ENCODE measurements at places on chromosomes 13 and 19.

DNA sequence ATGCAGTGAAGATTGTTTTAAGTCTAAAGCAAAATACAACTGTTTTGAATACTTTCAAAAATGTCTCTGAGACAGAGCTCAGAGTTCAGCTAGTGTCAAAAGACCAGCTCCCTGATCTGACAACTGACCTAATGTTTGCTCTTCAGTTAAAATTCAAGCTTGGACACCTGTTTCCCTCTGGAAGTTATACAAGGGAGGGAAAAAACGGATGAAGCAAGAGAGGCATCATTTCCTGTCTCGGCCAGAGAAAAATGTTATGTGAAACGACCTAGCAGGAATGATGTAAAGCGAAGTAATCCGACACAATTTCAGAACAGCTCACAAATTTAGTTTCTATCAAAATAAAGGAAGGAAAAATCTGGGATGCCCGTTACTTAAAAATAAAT, 59.4 kb downstream of the ZAR1L start:
- no peak for DNase-seq

- DNase-seq: no peak
Observed at GRCh38 chr19:42471554-42472249, 29.0 kb upstream of the CXCL17 start.

- DNase-seq: no peak
Observed at GRCh38 chr13:40457929-40458719, 208.3 kb downstream of the FOXO1 start.

DNA sequence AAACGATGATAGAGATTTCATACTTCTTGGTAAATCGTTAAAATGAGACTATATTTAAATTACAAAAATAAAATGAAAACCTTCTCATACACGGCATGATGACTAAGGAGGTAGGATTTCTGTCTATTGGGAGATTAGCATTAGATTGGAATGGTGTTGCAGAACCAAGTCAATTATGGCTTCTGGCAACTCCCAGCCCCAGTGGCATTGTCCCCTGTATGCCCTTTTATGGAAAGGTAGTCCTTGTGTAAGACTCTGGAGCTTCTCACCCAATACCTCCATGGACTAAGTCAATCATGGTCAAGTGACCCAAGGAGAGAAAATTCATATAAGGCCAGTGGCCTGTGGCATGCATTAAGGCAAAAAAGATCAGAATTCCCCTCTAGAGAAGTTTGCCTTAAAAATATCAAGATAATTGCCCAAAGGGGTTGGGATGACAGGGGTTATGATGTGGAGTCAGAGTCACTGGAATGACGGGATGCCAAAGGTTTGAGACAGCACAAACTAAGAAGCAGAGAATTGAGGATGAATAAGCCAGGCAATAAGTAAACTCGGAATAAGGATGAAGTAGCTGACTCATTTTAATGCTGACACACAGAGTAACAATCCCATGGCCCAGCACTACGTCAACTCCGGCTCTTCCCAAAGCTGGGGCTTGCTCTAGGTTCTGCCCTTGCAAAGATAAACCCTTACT, 57.8 kb upstream of the POSTN start:
- no peak for DNase-seq

DNA sequence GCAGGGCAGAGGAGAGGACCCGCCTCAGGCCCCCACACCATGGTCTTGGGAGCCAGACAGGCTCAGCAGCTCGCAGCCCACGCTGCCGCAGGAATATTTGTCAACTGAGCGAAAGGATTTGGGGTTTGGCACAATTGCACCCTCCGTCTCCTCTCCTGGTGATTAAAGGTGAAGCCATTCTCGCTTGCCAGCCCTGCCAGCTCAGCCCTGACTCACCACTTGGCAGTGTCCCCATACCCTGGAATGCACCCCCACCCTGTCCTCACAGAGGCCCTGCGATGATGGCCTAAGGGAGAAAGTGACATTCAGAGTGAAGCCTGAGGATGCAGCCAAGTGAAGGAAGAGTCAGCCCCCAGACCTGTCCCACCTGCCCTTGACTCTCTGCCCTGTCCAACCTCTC, 18.8 kb downstream of the CYTH2 start:
- DNase-seq: no peak

GRCh38 chr19:3575260-3575741, 2.6 kb downstream of the HMG20B start:
- DNase-seq: peak; percentile 49

- peak; percentile 67 for DNase-seq
Observed at GRCh38 chr13:24746618-24747247, 17.2 kb upstream of the RNF17 start.

DNA sequence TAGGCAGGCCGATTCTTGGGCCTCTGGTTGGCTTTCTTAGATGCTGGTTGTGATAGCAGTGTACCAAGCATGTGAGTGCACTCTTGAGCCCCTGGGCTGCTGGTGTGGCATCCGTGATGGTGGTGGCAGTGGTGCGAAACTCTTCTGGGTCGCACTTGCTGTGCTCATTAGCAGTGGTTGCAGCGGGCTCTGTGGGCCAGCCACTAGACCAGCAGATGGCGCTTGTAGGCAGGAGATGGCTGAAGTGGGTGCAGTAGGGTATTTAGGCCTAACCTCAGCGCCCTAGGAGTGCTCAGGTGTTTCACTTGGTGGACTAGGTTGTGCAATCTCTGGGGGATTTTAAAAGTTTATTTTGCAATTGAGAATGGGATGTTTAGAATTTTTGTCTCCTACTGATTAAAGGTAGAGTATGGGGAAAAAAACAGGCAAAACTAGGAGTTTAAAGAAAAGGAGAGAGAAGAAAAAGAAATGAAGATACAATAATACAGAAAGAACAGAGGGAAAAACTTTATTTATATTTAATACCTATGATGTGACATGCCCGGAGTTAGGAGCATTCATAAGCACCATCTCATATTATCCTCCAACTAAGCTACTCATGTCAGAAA, 4.3 kb upstream of the ZNF17 start:
- DNase-seq: peak; percentile 81

DNA sequence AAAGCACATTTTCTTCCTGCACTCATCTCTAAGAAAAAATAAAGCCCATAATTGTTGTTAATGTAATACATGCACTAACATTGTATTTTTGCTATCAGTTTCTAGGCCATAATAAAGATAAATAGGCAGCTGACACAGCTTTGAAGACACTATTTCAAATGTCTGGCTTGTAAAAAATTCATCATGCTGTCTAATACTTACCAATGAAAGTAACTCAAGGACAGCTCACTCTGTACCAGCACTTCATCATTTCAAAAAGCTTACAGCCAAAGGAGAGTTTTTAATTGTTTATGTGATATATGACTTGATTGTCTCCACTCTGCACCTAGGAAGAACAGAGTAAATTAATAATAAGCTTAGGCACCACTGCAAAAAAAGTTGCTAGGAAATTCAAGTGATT, 1423.3 kb upstream of the PCDH20 start:
- no peak for DNase-seq

- DNase-seq: no peak
Observed at GRCh38 chr19:1863328-1863637, at the start of gene KLF16. Gene KLF16 (minus strand): TSS chr19:1863579. CDS start chr19:1863497, 82 bp downstream.

DNA sequence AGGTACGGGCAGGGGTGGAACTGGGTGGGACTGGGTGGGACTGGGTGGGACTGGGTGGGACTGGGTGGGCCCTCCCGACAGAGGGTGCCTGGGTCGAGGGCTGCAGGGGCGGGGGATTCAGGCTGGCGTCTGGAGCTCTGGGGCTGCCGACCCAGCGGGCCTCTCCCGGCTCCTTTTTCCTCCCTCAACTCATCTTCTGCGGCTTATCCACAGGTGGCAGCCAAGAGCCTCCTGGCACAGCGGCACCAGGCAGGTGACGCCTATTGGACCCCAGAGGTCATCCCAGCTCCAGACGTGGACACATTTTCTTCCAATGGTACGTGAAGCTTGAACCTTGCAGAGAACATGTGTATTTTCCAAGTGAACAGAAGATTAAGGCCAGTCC, 533 bp downstream of the ZNF544 start:
- peak; percentile 26 for DNase-seq

DNA sequence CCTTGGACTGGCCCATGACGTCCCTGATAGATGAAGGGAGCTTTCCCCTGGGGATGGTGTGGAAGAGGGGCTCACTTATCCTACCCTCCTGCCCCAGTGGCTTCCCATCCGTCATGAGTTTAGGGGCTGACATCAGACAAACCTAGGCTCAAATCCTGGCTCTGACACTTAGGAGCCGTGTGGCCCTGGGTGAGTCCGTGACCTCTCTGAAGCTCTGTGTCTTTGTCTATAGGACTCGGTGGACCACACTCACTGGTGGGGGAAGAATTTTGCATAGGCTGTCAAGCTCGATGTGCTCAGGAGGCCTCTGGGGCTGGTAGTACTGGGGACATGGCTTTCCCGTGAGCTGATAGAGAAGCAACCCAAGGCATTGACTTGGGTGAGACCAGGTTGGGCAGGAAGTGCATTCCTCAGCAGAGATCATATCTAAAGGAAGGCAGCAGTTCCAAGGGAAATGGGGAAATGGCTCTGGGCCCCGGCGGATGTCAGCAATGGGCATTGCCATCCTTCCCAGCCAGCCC, 17.4 kb upstream of the AP1M2 start:
- peak; percentile 22 for DNase-seq

DNA sequence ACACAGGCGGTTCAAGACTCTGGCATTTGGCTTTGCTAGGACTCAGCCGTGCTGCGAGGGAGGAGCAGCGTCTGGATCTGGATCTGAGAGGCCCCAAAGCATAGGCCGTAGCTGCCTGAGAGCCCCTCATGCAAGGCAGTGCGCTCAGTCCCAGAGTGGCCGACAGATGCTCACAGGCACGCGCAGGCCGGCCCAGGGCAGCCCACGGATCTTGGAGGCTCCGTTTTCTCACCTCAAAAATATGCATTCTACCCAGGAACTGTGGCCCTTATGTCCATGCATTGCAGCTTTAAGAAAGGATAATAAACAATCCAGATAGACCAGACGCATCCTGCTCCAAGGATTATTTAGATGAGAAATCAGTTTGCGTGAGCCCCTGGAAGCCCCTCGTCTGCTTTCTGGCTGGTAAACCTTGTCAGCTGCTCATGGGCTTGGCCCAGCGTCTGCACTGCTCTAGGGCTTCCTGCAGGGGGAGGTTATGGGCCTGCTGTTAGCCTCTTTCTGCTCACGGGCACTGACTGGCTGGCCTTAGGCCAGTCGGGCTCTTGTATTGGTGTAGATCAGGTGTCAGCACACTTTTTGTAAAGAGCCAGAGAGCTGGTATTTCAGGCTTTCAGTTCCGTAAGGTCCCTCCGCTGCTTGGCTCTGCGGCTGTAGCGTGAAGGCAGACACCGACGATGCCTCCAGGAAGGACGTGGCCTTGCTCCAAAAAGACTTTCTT, 24.2 kb downstream of the TEX29 start:
- peak; percentile 68 for DNase-seq

GRCh38 chr19:570937-571565, 1.3 kb upstream of the BSG start:
- peak; percentile 41 for DNase-seq

- no peak for DNase-seq
Observed at GRCh38 chr13:63117710-63118109, 1702.1 kb upstream of the PCDH20 start.

DNA sequence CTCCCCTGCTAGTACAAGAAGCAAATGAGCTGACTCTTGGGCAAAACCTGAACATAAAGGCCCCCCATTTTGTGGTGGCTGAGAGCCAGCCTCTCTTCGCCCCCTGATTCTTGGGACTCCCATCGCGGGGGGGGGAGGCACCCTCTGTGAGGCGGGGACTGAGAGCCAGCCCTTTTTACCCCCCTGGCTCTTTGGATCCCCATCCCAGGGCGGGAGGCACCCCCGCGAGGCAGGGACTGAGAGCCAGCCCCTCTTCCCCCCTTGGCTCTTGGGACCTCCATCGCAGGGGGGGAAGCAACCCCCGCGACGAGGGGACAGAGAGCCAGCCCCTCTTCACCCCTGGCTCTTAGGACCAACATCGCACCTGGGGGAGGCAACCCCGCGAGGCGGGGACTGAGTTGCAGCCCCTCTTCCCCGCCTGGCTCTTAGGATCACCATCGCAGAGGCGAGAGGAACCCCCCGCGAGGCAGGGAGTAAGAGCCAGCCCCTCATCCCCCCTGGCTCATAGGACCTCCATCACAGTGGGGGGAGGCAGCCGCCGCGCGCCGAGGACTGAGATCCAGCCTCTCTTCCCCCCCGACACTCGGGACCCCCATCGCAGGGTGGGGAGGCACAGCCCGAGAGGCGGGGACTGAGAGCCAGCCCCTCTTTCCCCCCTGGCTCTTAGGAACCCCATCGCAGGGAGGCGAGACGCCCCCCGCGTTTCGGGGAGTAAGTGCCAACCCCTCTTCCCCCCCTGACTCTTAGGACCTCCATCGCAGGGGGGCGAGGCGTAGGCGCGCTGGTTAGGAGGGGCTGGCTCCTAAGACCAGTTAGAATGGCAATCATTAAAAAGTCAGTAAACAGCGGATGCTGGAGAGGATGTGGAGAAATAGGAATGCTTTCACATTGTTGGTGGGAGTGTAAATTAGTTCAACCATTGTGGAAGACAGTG, 2428.4 kb upstream of the PCDH20 start:
- DNase-seq: no peak

DNA sequence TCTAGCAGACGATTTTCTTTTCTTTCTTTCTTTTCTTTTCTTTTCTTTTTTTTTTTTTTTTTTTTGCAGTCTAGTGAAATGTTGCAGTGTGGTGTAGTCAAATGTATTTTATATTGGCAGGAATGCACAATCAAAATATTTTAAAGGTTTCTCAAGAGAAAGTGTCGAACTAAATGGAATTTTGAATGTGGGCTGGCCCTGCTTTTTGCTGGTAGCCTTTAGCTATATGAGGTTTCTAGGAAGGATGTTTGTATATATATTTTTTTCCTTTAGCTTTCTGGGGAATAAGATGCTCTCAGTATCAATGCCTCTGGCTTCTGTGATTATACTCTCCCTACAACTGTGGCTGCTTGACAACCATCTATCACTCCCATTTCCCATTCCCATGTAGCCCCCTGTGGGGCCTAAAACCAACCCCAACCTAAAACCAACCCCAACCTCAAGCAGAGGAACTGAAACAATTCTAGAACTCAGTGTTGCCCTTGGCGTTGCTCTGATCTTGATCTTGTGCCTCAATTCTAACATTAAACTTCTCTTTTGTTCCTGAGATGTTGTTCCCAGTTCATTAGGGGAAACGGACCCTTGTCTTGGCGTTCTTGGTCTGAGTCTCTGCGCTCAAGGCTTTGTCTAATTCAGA, 27.1 kb downstream of the CYSLTR2 start:
- no peak for DNase-seq

- DNase-seq: no peak
Observed at GRCh38 chr19:38245826-38246498, 10.2 kb downstream of the PPP1R14A start.

DNA sequence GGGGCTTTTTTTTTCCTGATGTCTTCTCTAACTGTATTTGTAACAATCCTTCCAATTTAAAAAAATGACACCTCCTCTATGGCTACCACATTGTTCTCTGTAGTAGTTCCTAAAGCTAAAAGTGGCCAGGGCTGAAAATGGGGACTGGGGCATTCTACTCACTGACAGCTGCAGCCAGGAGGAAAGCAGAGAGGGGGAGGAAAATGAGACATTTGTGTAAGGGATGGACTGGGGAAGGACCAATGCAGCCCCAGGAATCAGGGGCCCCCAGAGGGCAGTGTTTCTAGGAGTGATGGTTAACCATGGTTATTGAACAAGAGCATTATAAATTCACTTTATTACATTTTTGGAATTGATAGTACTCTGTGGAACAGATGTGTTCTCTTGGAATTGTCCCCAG, 34.3 kb upstream of the C1QTNF9 start:
- DNase-seq: no peak

GRCh38 chr13:88908961-88909441, 1237.8 kb downstream of the SLITRK5 start:
- DNase-seq: no peak

GRCh38 chr19:18804139-18804601, 13.1 kb upstream of the COMP start:
- DNase-seq: no peak
